Osteocyte (in vitro differentiated cells): ENCODE measurements at places on chromosomes 6 and 20. TPM values are rescaled to one million over a fixed set of nuclear protein-coding genes. Genes with fewer than 3 reads are reported as not detected.
A peak's percentile ranks its signal among the peaks of the same experiment; 100 is the strongest.

GRCh38 chr20:20839771-20840170 lies 127.3 kb upstream of the RALGAPA2 start:
- H3K27me3 ChIP-seq, result peaks cover 12% of the 10 kb centered on the region
- no peak overlapping the region for H3K4me3 ChIP-seq
- DNase-seq, result no peak
- no peaks in the 10 kb centered on the region for H3K36me3 ChIP-seq
- H3K4me1 ChIP-seq, result peaks cover 2% of the 10 kb centered on the region

DNA sequence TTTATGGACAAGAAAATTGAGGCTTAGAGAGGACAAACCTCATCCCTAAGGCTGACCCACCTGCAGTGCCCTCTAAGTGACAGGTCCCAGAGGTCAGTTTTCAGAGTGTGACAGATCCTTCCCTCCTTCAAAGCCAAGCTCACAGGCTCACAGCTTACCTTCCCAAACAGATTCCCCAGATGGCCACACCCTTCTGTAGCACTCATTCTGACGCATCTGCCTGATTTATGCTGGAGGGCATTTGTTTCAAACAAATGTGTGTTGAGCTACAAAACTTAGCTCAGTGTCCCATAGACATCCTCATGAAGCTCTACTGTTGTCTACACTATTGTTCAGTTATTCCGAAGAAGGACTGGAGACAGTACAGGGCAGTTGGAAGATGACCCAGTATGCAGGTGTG lies 60.6 kb upstream of the RIN2 start:
- H3K27ac ChIP-seq, result no peak overlapping the region
- H3K4me3 ChIP-seq, result no peak overlapping the region
- H3K4me1 ChIP-seq, result peaks cover 47% of the 10 kb centered on the region
- no peaks in the 10 kb centered on the region for H3K27me3 ChIP-seq
- H3K36me3 ChIP-seq, result no peaks in the 10 kb centered on the region

DNA sequence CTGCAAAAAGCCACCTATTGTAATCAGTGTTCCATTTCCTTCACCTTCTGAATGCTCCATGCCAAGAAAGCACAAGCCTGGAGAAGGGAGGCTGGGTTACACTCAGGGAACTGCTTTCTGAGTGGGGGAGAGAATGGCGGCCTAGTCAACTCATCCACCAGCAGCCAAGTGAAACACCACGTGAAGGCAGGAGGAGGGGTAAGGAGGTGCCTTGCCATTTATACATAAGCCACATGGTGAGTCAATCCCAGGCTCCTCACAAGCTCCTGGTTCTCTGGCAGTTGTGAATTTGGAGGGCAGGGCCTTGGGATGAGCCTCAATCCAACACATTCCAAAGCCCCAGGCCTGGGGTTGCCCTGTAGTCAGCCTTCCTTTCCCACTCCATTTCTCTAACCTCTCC lies 149.4 kb downstream of the CD24 start:
- peaks cover 3% of the 10 kb centered on the region for H3K27me3 ChIP-seq
- no peak overlapping the region for H3K4me3 ChIP-seq
- peaks cover 4% of the 10 kb centered on the region for H3K4me1 ChIP-seq
- no peaks in the 10 kb centered on the region for H3K36me3 ChIP-seq
- H3K27ac ChIP-seq, result no peak overlapping the region
- DNase-seq, result no peak

PRDM13 gene
- total RNA-seq, result not detected in 2 replicates

- peaks cover 6% of the 10 kb centered on the region for H3K27me3 ChIP-seq
- H3K36me3 ChIP-seq, result no peaks in the 10 kb centered on the region
- no peak overlapping the region for H3K4me3 ChIP-seq
- DNase-seq, result no peak
- H3K4me1 ChIP-seq, result peaks cover 3% of the 10 kb centered on the region
- no peak overlapping the region for H3K27ac ChIP-seq
These were observed 1.2 kb upstream of the MYCT1 start for GRCh38 chr6:152696522-152696921.

DNA sequence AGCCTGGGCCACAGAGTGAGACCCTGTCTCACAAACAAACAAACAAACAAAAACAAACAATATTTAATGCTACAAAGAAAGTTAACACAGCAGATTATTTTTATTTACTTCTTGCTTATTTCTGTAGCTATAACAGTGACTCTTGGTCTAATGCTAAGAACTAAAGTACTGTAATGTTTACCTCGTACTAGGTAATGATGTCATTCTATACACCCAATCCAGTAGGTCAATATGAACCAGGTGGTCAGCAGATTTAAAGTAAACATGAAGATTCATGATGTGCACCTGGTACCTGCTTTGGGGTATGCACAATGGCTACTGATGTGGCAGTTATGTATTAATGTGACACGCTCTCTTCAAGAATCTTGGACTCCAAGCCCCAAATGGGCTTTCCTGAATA lies 36.6 kb upstream of the CARMIL1 start:
- H3K36me3 ChIP-seq, result no peaks in the 10 kb centered on the region
- H3K4me1 ChIP-seq, result peaks cover 7% of the 10 kb centered on the region
- no peak overlapping the region for H3K4me3 ChIP-seq

MUCL3 gene
- not detected in 2 replicates for total RNA-seq

DNA sequence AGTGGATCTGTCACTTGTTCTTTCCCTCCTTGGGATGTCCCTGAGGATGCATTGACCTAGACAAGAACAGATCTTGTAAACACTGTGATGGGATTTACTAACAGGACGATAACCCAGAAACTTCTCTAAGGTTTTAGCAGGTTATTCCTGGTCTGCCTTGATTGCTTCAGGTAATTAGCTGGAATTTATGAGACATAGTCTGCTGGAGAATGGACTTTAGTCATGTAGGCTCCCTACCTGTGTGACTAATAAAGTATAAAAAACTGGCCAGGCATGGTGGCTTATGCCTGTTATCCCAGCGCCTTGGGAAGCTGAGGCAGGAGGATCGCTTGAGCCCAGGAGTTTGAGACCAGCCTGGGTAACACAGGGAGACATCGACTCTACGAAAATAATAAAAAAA lies 96.1 kb downstream of the PAK5 start:
- no peaks in the 10 kb centered on the region for H3K36me3 ChIP-seq
- DNase-seq, result no peak
- no peak overlapping the region for H3K27ac ChIP-seq
- H3K4me1 ChIP-seq, result no peaks in the 10 kb centered on the region
- no peaks in the 10 kb centered on the region for H3K27me3 ChIP-seq

C2 gene
- 2.3 and 2.4 TPM in 2 replicates for total RNA-seq

BPIFB2 gene
- total RNA-seq, result not detected in 2 replicates

- peak overlapping the region; percentile 85 for H3K4me3 ChIP-seq
- no peak for DNase-seq
- peaks cover 40% of the 10 kb centered on the region for H3K4me1 ChIP-seq
- H3K27me3 ChIP-seq, result peaks cover 3% of the 10 kb centered on the region
- peak overlapping the region; percentile 54 for H3K27ac ChIP-seq
- H3K36me3 ChIP-seq, result peaks cover 47% of the 10 kb centered on the region
These were observed 1.6 kb downstream of the SRSF6 start for GRCh38 chr20:43459022-43459942.

- no peak for DNase-seq
- H3K27me3 ChIP-seq, result peaks cover 8% of the 10 kb centered on the region
- H3K36me3 ChIP-seq, result no peaks in the 10 kb centered on the region
These were observed 90.5 kb upstream of the TBX18 start for GRCh38 chr6:84854811-84855400.

DNA sequence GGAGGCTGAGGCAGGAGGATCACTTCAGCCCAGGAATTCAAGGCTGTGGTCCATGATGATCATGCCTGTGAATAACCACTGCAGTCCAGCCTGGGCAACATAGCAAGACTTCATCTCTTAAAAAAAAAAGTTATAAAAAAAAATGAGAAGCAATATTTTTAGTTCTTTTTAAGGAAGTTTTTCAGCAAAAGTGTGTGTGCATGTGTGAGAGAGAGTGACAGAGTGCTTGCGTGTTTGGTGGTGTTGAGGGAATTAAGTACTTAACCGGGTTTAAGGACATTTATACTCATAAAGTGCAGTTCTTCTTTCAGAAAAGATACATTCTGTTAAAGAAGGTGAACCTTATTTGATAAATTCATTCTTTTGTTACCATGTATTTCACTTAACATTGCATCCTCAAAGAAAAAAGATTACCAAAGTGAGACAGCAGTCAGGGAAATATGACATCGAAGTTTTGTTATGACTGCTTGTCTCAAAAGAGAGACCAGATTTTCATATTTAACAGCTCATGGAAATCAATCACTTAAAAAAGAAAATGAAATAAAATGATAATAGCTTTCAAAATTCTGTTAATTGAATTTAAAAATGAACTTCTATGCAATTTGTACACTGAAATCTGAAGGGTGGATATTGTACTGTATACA lies 254.7 kb downstream of the ARHGAP18 start:
- DNase-seq, result no peak
- H3K4me1 ChIP-seq, result no peaks in the 10 kb centered on the region
- no peak overlapping the region for H3K27ac ChIP-seq
- no peaks in the 10 kb centered on the region for H3K27me3 ChIP-seq
- H3K4me3 ChIP-seq, result no peak overlapping the region
